NCI-H2029 treated with DMSO at 0.1 percent for 48 hours (cell line): ENCODE measurements at places on chromosomes 2 and 18.
A peak's percentile ranks its signal among the peaks of the same experiment; 100 is the strongest.

DNA sequence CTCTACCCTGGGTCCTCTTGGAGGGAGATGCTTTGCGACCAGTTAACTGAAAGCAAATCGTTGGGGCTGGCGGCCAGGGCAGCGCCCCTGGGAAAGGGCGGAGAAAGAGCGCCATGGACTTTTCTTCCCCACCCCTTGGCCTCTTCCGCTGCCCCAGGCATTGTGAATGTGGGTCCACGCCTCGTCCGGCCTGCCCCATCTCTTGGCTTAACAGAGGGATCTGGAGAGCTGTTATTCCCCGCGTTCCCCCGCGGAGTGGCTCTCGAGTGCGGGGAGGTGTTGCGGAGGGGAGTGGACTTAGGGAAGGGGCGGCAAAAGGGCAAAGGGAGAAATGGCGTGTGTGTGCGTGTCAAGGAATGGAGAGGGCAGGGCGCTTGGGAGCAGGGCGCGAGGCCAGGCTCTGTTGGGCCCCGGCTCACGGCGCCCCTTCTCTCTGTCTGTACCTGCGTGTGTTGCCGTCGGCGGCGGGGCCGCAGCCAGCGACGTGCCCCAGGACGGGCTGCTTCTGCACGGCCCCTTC is 6.6 kb downstream of the EMX1 start:
- no peak for DNase-seq

- peak; percentile 5 for DNase-seq
Measured at GRCh38 chr2:42328148-42328833, 32.7 kb downstream of the COX7A2L start.

GRCh38 chr2:240789501-240790369 is 30.3 kb downstream of the KIF1A start:
- DNase-seq: no peak

DNA sequence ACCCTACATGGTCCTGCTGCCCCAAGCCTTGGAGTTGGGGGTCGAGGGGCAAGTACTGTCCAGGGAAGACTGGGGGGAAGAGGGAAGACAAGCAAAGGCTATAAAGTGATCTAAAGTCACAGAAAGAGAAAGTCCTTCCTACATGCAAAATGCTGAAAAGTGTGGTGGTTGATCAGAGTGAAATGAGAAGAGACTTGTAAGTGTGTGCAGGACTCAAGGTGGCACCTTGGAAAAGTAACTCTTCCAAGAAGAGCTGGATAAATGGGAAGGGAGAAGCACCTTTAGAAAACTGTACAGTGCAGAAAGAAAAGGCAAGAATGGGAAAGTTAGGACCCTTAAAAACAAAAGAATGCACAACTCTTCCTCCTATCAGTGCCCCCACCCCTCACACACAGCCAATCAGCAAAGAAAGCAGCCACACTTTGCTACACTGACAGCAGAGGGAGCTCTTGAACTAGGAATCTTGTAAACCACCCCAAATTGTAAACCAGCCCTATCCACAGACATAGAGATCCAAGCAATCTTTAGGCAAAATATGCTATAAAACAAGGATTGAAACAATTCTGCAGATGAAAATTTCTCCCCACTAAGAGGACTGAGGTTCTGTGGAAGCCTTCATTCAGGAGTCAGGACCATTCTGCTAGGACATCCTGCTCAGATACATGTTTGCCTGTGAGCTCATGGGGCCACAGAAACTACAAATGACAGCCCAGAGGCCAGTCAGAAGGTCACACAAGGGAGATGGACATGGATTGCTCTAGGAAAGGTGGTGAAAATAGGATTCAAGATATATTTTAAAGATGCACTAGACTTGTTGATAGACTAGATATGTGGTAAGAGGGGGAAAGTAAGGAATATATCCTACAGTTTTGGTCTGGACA is 146.4 kb downstream of the FTCDNL1 start:
- peak; percentile 34 for DNase-seq

DNA sequence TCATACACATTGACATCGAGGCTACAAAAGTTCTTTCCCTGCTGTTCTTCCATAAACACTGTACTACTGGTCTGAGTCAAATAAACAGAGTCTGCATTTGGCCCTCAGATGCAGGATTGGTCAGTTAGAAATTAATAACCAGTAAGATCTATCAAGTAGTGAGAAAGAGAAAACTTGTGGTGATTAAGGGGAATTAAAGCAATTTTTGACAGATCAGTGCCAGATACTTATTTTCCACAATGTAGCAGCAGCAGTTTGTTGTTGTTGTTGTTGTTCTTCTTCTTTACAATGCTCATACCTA is 85.0 kb downstream of the IKZF2 start:
- no peak for DNase-seq

GRCh38 chr18:1017227-1018058 is 112.8 kb downstream of the ADCYAP1 start:
- DNase-seq: no peak

GRCh38 chr2:190656301-190656700 is 7.4 kb downstream of the NAB1 start:
- no peak for DNase-seq

GRCh38 chr2:122105877-122106206 is 350.4 kb downstream of the TSN start:
- DNase-seq: no peak

- DNase-seq: no peak
Measured at GRCh38 chr18:24630346-24630880, 170.0 kb downstream of the HRH4 start.

DNA sequence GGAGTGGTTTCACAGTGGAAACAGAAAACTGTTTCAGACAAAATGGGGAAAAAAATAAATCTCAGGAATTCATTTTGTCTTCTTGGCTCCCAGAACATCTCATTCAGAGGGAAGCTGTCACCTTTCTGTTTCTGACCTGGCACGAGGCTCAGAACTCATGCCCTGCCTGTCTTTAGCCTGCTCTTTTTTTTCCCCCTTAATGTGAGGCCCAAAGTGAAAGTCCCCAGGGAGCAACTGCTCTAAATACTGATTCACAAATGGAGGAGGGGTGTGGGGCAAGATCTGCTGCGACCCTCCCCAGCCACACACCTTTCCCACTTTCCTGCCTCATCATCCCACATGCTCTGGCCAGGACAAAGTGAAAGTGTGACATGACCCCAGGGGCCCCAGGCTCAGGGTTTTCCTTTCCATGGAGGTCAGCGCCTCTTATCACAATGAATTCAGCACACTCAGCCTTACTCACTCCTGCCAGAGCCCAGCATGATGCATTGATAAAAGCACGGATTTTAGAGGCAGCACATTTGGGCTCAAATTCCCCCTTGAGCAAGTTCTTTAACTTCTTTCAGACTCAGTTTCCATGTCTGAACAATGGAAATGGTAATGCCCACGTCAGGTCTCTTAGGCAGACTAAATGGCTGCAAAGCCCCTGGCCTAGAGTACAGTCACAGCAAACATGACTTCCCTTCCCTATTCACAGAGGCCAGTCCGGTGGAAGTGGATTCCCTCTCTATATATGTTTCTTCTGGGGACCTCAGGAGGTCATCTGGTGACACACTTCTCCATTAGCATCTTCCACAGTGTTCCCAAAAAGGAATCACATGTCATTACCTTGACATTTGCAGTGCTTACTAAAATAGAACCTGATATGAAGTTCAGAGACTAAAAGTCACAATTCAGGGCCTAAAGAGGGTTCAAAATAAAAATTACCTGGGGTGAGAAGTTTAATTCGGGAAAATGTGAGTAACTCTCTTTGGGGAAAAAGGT is 55.3 kb upstream of the TMEM163 start:
- DNase-seq: no peak

DNA sequence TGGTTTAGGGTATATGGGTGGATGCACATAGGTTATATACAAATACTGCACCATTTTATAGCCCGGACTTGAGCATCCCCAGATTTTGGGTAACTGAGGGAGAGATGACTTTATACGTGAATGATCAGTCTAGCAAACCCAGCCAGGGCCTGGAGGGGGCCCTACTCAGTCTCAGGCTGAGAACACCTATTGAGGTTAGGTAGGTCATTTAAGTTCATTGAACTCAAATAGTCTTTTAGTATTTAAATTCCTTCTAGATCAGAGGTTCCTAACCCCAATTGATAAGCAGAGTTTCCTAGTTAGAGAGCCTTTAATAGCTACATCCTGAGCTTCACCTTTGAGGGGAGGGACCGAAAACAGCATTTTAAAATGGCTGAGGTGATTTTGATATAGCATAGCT is 487.0 kb downstream of the DCC start:
- DNase-seq: no peak

DNA sequence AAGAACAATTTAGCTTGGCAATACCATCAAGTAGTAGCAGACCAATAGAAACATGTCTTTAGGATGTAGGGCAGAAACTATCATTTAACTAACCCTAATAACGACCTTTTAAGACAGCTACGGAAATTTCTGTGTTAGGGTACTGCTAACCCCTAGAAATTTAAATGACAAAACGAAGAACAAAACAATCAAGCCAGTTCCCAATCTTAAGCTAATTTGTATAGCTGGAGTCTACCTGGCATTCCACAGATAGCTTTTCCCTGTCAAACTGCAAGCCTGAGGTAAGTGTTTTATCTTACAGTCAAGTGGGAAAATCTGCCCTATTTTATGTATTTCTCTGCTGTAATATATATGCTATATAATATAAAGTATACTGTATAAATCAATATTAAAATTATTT is 37.6 kb upstream of the CDKL4 start:
- no peak for DNase-seq

DNA sequence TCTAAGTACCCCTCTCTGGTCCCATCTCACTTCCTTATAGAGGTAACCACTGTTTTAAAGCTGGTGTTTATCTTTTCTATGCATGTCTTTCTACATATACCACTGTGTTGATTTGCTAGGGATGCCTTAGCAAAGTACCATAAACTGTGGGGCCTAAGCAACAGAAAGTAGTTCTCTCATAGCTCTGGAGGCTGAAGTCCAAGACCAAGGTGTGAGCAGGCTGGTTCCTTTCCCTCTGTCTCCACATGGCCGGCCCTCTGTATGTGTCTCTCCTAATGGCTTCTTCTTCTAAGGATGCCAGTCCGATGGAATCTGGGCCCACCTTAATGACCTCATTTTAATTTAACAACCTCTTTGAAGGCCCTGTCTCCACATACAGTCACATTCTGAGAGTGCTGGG is 40.8 kb upstream of the ROCK2 start:
- no peak for DNase-seq

DNA sequence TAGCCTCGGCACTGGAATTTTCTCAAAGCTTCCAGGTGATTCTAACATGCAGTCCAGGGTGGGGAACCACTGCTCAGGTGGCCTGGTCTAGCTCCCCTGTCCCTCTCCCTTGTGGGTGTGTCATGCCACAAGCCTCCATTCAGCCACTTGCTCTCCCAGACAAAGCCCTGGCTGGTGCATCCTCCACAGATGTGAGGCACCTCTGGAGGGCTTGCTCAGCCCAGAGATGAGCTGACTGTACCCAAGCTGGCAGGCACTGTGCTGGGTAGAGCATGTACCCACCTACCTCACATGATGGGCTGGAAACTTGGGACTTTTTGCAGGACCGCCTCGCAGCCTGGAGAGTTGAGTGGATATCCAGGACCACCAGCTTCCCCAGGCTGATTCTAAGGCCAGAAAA is 88.1 kb downstream of the ZBTB7C start:
- DNase-seq: no peak

DNA sequence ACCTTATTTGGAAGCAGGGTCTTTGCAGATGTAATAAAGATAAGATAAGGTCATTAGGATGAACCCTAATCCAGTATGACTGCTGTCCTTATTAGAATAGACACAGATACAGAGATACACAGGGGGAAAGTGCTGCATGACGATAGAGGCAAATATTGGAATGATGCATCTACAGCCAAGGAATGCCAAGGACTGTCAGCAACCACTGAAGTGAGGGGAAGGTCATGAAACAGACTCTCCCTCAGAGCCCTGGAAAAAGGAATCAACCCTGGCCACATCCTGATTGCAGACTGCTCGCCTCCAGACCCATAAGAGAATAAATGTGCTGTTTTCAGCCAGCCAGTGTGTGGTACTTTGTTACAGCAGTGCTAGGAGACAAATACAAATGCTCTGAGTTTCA is 14.8 kb downstream of the TMEM237 start:
- no peak for DNase-seq

- no peak for DNase-seq
Measured at GRCh38 chr2:224968051-224968450, 74.2 kb downstream of the DOCK10 start.

DNA sequence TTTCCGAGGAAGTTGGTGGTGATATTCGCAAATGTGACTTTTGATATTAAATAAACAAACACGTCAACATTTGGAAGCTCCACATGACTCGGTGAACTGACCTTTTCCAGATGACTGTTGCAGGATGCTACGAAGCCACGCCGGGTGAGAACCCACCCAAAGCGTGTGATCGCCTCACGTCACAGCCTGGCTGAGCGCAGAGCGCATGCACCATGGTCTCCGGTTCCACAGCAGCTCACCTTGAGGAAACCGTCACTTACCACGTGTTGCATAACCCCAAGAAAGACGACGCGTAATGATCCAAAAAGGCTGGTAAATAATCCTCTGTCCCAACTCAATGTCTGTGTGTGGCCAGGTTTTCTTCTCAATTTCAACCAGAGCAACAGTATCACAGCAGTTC is 64.5 kb upstream of the CTDP1 start:
- DNase-seq: no peak

- DNase-seq: no peak
Measured at GRCh38 chr18:49531678-49532153, 30.1 kb upstream of the LIPG start.

DNA sequence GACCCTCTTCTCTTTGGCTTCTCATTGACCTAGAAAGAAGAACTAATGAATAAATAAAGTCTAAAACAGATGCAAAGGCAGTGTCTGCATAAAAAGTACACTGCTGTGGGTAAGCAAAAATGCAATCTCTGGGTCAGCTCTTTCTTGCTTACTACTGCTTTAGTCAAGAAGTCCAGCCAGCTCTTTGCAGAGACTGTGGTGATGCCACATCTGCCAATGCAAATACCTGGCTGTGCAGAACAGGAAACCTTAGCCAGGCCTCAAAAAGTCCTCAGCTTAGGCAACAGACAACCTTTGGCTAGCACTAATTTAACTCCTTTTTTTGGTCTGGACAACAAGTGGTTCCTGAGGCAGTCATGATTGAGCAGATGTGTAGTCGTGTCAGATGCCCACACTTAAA is 73.6 kb upstream of the RND3 start:
- no peak for DNase-seq

DNA sequence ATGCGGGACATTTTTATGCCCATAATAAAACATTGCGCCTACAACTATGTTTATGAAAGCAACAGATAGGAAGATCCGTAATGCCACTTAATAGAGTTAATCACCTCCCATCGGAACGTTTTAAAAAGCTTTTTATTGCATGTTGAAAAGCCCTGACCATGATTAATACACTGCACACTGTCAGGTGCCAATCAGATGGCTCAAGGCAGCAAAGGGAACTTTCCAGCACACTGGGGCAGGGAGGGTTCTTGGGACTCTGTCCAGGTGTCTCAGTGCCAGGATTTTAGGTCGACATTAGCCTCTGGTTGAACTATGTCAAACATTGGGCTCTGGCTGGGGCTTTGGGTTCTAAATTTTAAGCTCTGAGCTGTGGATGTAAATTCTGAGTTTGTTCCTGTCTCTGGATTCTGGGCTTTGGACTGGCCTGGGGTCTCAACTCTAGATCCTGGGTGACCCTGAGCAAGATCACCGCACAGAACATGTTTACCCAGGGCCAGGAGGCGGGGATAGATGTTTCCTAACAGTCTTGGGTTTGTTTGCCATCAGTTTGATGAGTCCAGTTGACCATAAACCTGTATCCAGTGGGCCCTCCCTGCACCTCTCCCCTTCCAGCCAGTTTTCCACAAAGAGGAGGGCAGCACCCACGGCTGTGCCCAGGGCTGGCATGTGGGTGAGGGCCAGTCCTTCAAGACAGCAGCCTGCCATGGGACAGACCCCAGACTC is 262.7 kb downstream of the ATAD2B start:
- no peak for DNase-seq

- DNase-seq: no peak
Measured at GRCh38 chr2:43831543-43832294, 6.9 kb downstream of the ABCG5 start.

- no peak for DNase-seq
Measured at GRCh38 chr2:83115606-83116005, 1343.5 kb downstream of the SUCLG1 start.
